Activated CD8-positive, alpha-beta T cell treated with anti-CD3 and anti-CD28 coated beads for 36 hours (primary cell): ENCODE measurements at places on chromosomes 5 and 9.

- DNase-seq, result no peak
Measured at GRCh38 chr5:9474219-9475002, 71.5 kb downstream of the SEMA5A start.

DNA sequence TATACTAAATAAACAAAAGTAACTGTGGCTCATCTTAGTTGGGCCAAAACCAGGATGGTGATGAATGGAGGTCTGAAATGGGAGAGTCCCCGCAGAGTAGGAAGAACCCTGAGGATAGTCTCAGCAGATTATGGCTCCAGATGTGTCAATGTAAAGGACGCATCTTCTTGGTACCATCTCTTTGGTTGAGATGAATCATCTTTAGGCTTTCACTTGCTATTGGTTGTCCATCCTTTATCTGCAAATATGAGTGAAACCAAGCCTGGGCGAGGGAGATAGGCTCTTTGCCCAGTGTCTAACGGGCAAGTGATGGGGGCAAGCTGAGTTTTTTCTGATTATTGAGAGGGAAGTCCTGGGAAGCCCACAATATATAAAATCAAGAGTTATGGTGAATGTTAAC lies 19.4 kb upstream of the LCP2 start:
- no peak for DNase-seq

GRCh38 chr9:14936491-14936890 lies 26.3 kb upstream of the FREM1 start:
- no peak for DNase-seq

GRCh38 chr5:66717455-66718373 lies 121.5 kb downstream of the MAST4 start:
- DNase-seq, result no peak

DNA sequence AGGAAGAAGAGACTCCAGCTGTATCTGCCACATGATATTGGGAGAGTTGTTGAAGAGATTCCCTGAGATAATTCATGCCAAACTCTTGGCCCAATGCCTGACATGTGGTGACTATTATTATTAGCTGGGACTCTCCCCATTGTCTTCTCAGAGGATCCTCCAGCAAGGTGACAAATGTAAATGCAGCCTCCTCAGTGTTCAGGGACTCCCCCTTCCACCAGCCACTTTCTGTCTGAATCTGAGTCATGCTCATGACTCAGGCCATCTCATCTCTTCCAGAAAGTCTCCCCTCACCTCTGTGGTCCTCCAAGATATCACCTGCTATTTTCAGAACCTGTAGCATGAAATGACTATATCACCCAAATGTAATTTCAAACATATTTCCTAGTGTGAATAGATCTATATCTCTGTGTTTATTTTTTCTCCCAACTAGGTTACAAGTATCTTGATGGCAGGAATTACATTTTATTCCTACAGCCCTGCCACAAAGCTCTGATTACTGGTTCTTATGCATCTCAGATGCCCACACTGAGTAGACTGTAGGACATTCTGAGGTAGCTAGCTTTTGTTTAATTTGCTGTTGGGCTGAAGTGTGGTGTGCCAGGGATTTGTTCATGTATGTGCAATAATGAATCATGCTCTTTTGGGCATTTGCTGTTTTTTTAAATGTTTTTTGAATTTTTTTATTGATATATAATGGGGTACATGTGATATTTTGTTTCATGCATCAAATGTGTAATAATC lies 126.6 kb upstream of the IL12B start:
- DNase-seq, result peak; percentile 84

DNA sequence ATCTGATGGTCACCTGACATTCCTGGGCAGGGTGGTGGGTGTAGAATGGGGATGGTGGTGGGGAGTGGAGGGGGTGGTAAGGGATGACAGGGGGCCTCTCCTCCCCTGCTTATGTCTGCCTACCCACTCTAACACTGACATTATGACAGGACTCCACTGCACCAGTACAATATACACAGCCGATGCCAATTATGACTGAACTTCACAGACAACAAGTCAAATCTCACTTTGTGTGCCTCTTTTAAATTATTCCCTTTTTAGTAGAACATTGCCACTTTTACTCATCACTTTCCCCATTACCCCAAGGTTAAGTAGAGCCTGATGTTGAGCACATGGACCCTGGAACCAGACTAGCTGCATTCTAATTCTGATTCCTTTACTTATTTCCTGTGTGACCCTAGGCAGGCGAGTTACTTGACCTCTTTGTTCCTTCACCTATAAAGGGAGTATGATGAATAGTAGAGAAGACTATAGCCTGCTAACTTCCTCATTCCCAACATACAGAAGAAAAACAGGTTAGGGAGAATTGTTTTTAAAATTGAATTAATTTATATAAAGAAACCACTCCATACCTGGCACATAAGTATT lies 464.7 kb downstream of the DMRT2 start:
- DNase-seq, result no peak

GRCh38 chr5:137730336-137730735 lies 5.6 kb downstream of the KLHL3 start:
- DNase-seq, result no peak

DNA sequence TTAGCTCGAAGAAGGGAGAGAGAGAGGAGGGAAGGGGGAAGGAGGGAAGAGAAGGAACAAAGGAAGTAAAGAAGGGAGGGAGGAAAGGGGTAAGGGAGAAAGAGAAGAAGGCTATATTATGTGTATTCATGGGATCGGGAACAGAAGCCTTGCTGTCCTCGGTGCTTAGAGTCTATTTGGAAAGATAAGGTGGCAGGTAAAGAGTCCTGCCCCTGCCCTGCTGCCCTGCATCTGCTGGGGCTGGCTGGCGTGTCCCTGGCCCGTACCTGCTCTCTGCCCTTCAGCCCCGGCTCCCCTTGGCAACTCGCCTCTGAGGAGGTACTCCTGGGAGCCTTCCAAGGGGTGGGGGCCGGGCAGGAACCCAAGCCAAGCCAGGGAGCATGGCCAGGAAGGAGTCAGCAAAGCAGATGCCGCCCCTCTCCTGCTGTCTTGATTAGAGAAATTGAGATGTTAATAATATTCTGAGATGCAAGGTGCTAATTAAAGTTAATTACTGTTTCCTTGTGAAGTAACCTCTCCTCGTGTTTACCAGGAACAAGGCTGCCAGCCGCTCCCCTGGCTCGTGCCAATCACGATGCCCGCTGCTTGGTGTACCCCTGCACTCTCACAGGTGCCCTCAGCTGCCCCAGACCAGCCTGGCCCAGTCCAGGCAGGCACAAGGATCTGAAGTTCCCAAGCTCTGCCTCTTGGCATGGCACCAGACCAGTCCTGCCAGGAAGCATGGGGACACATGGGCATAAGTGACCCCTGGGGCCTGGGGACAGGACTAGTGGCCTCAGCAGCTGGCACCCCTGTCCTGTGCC lies 36.6 kb downstream of the PCDH1 start:
- no peak for DNase-seq

- no peak for DNase-seq
Measured at GRCh38 chr9:126853667-126854066, 6.8 kb upstream of the ZBTB34 start.

DNA sequence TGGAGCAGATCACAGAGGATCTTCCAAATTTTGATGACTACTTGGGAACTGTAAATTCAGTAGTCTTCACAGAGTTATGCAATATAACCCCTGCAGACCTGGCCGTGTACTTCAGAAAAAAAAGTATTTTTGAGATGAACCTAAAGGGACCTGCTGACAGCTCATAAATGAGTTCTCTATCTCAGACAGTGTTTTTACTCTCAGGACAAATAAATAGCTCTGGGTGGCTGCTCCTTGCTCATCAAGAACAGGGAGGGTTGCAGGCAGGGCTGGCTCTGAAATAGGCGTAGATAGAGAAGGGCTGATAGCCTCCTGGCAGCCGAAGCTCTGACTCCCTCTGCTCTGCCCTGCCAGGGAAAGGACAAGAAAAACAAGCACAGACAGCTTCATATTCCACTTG lies 64.8 kb downstream of the PLAC8L1 start:
- DNase-seq, result no peak

DNA sequence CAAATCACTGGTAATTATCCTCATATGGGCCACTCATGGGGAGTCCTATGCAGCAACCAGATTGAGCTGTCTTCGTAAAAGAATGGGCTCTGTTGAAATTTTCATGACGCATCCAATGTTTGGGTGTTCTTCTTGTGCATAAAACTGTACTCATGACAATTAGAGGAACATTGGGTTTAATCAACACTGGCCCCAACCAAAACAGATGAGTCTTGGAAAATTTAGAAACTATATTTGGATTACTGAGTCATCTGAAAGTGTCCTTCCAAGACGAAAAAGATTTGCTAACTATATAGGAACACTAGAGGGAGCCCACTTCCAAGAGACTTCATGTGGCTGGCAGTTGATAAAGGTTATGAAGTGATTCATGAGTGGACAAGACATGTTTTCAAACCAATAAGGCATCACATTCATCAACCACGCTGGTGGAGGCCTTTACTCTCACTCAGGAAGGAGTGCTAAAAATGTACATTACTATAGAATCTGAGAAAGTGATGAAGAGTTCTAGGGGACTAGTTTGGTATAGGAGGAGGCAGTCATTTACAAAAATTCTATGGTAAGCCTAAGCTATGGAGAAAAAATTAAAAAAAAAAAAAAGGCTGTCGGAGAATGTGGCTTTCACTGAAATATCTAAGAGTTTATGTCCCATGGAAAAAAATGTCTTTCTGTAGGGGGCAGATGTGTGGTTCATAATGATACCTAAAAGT lies 313.5 kb downstream of the PRDM9 start:
- DNase-seq, result no peak

GRCh38 chr5:108654051-108654450 lies 93.6 kb upstream of the FER start:
- DNase-seq, result no peak
